ENCODE measurements at places on chromosomes 3 and 15.

GRCh38 chr3:12966847-12967605 is 106.2 kb downstream of the IQSEC1 start:
- no peak for DNase-seq

GRCh38 chr3:148512648-148513047 is 185.1 kb upstream of the AGTR1 start:
- DNase-seq, result no peak

- no peak for DNase-seq
These were observed 13.5 kb upstream of the GRAMD1C start for GRCh38 chr3:113825090-113825489.

- DNase-seq, result no peak
These were observed 6.9 kb downstream of the SELENOT start for GRCh38 chr3:150609988-150610387.

GRCh38 chr3:12679468-12679867 is 15.6 kb upstream of the RAF1 start:
- no peak for DNase-seq

- DNase-seq, result no peak
These were observed 65.3 kb upstream of the RAP2B start for GRCh38 chr3:153096731-153097131.

GRCh38 chr3:9183811-9184460 is 65.5 kb downstream of the SRGAP3 start:
- no peak for DNase-seq

GRCh38 chr3:154536751-154537150 is 106.8 kb upstream of the GPR149 start:
- no peak for DNase-seq

DNA sequence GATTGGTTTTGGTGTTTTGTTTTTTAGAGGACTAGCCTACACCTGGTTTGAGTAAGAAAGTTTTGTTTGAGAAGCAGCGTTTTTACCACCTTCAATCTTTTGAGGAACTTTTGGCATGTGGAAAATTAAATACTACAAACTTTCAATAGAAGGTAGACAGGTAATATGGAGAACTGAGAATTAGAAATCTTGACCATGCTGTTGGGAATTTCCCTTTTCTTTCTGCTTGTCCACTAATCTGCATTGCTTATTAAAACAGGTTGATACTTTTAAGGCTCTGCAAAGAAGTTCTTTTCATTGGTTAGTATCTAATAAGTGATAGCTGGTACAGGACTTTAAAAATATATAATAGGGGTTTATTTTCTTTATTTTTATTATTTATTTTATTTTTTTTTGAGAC is 31.9 kb downstream of the UBE2E1 start:
- DNase-seq, result no peak

DNA sequence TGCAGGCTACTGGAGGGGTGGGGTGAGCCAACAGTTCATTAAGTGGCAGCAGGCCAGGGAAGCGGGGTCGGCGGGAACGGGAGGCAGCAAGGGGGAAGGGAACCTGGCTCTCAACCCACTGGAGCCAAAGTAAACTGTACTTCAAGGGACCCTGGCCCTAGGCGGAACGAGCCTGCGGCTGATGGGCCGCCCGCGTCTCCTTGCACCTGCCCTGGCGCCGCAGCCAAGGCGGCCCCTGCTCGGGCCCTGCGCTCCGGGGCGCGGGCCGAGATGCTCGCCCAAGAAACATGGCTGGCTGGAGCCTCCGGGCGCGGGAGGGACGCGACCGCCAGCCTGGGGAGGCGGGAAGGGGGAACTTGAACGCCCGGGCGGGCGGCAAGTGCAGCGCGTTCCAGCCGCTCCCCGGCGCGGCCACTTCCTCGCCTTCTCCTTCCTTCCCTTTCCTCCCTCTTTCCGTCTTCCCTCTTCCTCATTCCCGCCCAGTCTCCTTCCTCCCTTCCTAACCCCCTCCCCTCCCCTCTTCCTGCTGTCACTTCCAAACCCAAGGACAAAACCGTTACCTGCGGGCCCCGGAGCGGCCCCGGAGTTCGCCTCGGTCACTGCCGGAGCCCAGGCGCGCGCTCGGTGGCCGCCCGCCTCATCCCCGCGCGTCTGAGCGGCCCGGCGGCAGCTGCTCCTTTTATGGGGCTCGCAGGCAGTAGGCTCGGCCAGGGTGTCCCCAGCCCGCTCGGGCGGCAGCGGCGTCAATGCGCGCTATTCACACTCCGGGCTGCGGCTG is 489.7 kb downstream of the MAGI1 start:
- DNase-seq, result no peak

GRCh38 chr15:41970456-41970855 is 1.9 kb downstream of the EHD4 start:
- DNase-seq, result no peak

DNA sequence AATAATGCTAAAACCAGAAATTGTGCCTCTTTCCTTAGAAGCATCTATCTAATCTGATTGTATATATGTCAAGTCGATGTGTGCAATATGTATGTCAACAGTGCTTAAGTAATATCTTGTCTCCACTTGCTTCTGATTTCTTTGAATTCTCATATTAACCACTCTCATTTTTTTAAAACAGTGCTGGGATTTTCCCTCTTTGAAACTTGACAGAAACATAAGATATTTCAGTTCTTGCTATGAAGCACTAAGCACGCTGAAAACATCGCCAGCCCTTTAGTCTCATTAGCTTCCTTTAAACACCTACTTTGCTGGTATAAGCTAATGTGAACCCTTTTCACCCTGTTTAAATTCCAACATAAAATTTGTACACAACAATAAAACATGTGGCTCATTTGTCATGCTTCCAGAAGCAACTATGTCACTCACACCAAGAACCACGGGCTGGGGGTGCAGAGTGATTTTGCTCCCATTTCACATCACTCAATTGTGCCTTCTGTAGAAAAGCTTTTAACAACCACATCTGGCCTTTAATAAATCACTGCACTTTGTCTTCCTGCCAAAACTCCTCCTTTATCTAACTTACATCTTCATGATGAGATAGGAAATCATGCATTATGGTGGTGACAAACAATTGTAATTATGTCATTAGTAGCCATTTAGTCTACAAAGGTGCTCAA is 185.2 kb downstream of the FOXP1 start:
- DNase-seq, result no peak

GRCh38 chr15:77224352-77224751 is 153.4 kb upstream of the TSPAN3 start:
- DNase-seq, result no peak

DNA sequence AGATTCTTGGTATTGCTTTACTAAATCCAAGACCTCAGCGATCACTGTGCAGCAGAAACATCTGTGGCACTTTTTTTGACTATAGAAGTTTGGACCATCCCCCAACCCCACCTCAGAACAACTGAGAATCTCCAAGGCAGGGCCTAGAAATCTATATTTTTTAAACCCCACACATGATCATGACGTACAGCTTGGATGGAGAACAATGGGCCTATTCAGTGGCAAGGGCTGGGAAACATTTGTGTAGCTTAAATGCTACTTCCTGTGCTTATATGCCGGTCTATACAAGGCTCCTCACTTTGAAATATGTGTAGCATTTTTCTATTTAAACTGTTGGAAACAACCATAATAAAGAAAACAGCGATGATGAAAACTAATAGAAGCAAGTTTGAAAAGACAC is 55.1 kb upstream of the SPRED1 start:
- DNase-seq, result no peak

DNA sequence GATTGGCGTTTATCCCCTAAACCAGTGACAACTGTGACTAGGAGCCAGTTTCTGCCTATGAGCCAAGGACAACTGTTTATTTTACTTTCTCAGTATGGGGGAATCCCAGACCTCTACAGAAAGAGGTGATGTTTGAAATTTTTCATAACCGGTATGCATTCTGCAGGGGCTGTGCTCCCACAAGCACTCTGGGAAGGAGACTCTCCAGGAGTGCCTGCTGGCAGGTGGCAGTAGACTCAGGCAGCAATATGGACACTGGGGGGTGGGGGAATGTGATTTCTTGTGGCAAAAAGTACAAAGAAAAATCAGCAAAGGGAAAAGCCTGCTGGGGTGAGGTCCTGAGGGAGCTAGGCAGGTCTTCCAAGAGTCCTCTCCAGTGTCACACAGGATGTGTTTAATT is 5.9 kb downstream of the TGM4 start:
- no peak for DNase-seq

DNA sequence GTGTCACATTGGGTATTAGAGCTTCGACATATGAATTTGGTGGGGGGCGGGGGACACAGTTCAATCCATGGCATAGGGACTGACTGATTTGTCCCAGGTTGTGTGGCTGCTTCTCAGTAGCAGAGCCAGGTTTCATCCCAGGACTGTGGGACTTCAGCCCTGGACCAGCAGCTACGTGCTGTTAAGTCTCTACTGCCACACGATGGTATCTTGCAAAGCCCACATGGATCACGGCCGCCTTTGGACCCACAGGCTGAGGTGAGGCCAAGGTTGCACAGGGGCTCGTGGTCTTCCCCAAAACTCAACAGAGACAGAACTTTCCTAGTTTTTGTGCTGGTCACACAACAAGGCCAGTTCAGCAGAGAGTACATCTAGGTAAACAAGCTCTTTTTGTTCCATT is 97.4 kb downstream of the LRRK1 start:
- no peak for DNase-seq

DNA sequence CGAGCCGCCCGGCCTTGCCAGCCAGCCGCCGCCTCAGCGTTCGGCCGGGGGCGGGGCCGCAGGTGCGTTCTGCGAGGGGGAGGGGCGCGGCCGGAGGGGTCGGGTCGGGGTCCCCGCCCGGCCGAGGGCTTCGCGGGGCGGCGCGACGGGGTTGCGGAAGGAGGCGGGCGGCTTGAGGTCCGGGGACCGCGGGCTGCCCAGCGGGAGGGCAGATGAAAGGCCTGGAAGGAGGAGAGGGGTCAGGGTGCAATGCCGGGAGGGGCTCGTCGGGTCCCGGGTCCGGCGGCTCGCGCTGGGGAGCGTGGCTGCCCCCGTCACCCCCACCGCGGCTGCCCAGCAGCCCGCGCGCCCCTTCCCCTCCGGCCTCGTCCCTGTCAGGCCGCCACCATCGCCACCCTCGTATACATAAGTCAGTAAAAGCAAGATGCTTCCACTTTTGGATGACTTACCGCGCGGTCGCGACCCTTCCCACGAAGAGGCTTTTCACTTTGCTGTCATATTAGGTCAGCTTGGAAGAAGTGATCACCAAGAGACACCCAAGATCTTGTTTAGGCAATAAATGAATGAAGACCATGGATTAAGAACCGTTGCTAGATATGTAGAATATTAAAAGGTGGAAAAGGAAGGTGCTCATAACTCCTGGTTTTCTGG is 620 bp upstream of the ANP32A start:
- DNase-seq, result peak; percentile 6

DNA sequence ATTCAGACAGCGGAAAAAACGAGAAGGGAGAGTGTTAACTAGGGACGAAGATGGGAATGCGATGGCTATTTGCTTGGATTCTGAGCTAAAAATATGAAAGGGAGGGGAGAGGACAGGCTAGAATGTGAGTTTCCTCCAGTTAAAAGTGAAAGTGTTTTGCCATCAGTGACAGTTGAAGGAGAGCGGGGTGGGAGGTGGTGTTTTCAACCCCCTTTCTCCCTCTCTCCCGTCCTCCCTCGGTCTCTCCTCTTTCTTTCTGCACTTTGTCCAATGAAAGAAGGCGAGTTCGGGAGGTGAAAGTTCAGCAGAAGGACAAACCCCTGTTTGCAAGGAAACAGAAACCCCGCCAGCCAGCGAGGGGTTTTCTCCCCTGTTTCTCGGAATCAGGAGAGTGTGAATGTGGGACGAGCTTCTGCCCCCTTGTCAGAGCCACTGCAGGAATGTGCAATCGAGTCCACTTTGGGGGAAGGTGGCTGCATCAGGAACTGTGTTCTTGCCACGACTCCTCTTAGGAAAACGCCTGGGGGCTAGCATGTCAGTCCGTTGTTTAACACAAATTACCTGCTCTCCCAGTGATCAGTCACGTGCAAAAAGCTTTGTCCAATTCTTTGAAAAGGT is 975 bp upstream of the FOXP1 start:
- no peak for DNase-seq

GRCh38 chr3:111895071-111895470 is 36.0 kb downstream of the PHLDB2 start:
- DNase-seq, result no peak

GRCh38 chr15:25464383-25464782 is 25.6 kb upstream of the UBE3A start:
- DNase-seq, result no peak

GRCh38 chr15:55260562-55261131 is 29.0 kb downstream of the RAB27A start:
- DNase-seq, result no peak

- no peak for DNase-seq
These were observed 135.2 kb downstream of the ECT2 start for GRCh38 chr3:172885704-172886103.

DNA sequence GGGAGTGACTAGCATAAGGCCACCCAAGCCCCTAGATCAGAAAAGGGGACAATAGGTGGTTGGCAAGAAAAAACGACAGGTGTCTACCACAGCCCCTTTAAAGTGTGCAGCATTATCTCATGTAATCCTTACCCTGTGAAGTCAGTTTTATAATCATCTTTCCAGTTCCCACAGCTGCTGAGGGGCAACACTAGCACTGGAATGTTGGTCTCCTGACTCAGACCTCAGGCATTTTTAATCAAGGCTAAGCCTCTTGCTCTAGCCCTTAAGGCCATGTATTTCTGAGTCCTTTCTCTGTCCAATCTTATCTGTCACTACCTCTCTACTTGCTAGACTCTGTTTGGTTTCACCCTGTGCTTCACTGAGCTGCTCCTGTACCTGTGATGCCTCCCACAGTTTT is 171.7 kb downstream of the TLE3 start:
- no peak for DNase-seq

GRCh38 chr15:93333796-93334195 is 244.8 kb upstream of the RGMA start:
- no peak for DNase-seq

DNA sequence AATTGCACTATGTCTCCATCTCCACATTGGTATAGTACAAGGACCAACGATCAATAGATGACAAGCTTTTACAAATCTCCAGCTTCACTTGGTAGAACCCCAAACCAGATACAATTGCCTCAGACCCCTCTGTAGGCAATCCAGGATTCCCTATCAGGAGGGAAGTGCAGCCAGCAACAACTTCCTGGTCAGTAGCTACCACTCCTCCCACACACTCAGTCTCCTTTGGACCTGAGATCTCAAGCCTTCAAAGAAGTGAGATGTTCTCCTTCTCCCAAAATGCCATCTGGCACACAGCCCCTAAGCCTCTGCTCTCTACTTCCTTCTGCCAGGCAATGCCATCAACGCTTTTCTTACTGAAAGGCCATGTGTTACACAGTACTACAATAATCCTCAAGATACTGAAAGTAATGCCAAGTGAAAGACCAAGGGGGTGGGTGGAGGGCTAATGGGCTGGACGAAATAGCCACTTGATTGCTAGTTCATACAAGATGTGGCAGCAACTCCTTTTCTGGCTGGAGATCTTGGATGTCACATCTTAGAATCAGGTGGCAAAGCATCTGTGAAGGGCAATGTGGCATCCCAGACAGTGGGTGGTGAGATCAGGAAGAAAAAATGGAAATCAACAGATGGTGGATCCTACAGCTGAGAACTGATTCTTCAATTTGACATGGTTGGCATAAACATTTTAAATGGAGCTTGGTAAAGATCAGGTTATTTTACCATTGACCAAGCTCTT is 75.3 kb upstream of the ACP3 start:
- no peak for DNase-seq

GRCh38 chr3:164004205-164004604 is 1074.1 kb downstream of the SI start:
- no peak for DNase-seq

Measured in activated T-helper 1 cell treated with anti-CD3 and anti-CD28 coated beads, Interleukin-2, amount 50 U/mL, for 16 hours (primary cell).